Activated CD4-positive, CD25-positive, alpha-beta regulatory T cell treated with anti-CD3 and anti-CD28 coated beads, Interleukin-2, amount 50 U/mL, for 16 hours (primary cell): ENCODE measurements at places on chromosomes 16 and 17.

GRCh38 chr17:17139972-17140589 is 66.1 kb downstream of the PLD6 start:
- DNase-seq: no peak

- no peak for DNase-seq
Observed at GRCh38 chr16:19210280-19210924, 42.4 kb downstream of the SYT17 start.

DNA sequence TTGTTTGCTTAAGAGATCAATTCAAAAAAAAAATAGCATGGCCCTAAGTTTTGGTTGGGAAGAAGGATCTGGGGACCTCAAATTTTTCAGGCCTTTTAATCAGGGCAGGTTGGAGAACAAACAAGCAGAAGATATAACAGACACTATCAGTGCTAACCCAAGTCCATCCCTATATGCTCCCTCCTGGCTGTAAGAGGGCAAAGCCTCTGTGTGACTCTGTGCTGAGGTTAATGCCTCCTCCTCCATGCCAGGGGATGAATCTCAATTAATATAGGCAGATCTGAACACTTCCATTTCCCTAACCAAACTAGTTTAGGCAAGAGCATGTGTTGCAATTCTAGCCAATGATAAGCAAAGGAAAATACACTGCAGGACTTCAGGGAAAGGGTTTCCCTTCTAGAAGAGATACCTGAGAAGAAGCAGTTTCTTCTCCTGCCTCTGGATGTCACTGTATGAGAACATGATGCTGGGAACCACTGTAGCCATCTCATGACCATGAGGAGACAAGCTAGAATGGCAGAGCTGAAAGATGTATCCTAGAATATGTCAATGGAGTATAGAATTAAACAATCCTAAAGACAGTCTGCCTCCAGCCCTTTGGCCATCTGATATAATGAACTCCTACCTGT is 76.0 kb downstream of the CHD9NB start:
- DNase-seq: no peak

DNA sequence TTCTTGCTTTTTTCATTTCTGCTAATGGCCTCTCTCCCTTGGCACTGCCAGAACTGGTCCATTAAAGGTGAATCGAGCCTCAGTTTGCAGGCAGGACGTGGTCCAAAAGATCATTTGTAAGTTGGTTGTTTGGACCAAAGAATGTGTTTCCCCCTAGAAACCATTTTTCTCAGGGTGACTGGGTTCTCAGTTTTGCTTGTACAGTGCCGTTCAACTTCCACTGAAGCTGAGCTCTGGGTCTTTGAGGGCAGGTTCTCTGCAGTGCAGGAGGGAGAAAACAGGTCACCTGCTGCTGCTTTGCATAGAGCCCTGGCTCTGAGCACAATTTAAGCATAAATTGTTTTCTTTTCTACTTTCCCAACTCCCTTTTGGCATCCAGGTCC is 9.0 kb upstream of the AMZ2 start:
- DNase-seq: no peak

- DNase-seq: no peak
Observed at GRCh38 chr16:87966064-87966645, 14.9 kb downstream of the BANP start.

- DNase-seq: no peak
Observed at GRCh38 chr17:79500745-79501618, 109.9 kb downstream of the RBFOX3 start.
